ENCODE measurements at places on chromosomes 4 and X.

DNA sequence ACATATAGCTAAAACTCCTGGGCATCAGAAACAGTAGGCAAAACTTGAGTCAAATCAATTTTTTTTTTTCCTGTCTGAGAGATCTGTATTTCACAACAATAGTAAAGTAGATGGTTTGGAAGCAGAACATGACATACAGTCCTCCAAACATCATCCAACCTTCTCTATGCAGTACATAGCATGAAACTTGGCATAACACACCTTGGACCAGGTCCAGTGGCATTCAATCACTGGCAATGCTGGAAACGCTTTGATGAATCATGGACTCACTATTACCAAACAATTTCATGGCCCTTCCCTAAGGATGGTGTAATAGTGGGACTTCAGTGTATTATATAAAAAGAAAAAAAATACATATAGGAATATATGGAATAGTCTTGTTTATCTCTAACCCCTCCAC is 154.6 kb downstream of the FMR1NB start:
- no peak for DNase-seq

DNA sequence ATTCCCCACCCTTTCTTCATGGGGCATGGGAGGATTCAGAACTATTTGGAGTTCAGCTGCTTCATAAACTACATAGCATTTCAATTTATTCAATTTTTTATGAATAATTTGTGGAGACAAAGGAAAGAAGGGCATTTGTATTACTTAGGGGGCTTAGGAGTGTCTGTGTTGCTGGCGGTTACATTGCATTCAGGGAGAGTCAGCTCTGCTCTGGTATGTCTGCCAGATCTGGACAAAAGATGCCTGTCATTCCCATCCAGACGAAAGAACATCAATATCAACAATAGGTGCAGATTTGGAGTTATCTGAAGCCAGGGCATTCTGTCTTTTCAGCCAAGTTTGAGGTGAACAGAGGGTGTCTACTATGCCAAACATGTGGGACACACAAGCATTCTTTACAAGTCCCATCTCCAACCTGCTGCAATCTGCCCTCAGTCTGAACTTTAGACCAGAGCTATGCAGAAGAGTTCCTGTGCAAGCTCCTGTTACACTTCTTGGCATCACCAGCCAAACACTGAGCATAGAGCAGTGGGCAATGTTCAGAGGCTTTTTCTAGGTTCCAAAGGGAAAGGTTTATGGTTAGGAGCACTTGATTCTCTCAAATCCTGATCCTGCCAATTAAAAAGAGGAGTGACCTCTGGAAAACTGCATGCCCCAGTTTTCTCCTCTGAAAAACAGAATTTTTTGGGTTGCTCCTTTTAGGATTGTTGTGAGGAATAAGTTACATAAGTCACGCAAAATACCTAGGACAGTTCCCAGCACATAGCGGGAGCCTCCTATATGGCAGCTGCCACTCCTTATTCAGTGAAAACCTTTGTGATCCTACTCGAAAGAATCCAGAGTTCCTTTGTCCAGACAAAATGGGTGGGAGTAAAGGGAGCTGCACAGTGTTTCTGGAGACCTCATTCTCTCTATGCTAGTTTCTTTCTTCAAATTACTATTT is 719.5 kb upstream of the SLIT2 start:
- DNase-seq, result no peak

- DNase-seq, result no peak
Observed at GRCh38 chr4:19508442-19508841, 743.3 kb upstream of the SLIT2 start.

GRCh38 chrX:135632353-135632752 is 81.1 kb upstream of the CT45A1 start:
- DNase-seq, result no peak

DNA sequence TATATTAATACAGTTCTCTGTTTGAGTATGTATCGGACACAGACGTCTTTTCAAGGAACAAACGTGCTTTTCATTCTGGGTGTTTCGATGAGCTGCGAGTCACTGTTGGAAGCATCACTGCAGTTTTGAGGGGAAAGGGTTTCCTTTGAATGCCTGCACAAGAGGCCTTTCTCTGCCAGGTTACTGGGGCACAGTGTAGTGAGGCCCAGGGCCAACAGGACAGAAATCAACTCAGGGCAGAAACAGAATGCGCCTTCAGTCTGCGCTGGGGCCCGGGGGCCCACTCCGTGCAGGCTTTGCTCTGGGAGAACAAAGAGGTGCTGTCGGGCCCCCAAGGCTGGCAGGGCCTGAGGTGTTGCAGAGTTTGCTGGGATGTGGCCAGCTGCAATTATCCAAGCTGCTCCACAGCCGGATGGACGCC is 2.3 kb upstream of the PPP2R3B start:
- DNase-seq, result no peak

- DNase-seq, result no peak
Observed at GRCh38 chrX:154751203-154751668, 359 bp upstream of the GAB3 start.

- no peak for DNase-seq
Observed at GRCh38 chr4:139892973-139893736, 227.5 kb downstream of the MGST2 start.

GRCh38 chrX:151973060-151973661 is 1.3 kb downstream of the GABRE start:
- no peak for DNase-seq
